ENCODE measurements at places on chromosomes 6 and 20. TPM values are rescaled to one million over a fixed set of nuclear protein-coding genes. Genes with fewer than 3 reads are reported as not detected.

LRRC1 gene
- 22.9 TPM for total RNA-seq

ERVFRD-1 gene
- not detected for total RNA-seq

CCM2L gene
- not detected for total RNA-seq

EXOC2 gene
- 34.8 TPM for total RNA-seq

GPR63 gene
- total RNA-seq: 0.38 TPM

SLC2A10 gene
- 30.2 TPM for total RNA-seq

CDK19 gene
- 6.1 TPM for total RNA-seq

BHLHE23 gene
- total RNA-seq: not detected

All from bronchial epithelial cell (primary cell).